CD4-positive, alpha-beta T cell (primary cell): ENCODE measurements at places on chromosomes 13 and 19. TPM values are rescaled to one million over a fixed set of nuclear protein-coding genes. Genes with fewer than 3 reads are reported as not detected.

DNA sequence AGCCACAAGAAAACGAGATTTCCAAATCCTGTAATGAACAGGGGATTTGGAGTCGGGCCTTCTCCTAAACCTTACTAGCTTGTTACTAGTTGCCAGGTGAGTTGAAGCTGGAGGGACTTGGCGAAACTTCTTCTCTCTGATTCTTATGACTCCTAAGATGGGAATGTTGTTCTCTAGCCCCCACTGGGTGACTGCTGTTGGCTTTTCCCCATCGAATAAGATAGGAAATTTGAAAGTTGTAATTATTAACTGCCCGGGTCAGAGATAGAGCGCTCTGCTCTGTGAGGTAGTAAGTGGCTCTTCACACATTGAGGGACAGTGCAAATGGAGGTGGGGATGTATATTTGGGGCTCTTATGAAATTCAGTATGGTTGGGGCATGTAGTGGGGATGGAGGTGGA lies 111.2 kb upstream of the MBNL2 start:
- H3K27me3 ChIP-seq, result peaks cover 9% of the 10 kb centered on the region
- H3K4me1 ChIP-seq, result peaks cover 14% of the 10 kb centered on the region
- H3K4me3 ChIP-seq, result no peak overlapping the region
- no peak for DNase-seq
- no peak overlapping the region for H3K27ac ChIP-seq
- no peaks in the 10 kb centered on the region for H3K36me3 ChIP-seq

DNA sequence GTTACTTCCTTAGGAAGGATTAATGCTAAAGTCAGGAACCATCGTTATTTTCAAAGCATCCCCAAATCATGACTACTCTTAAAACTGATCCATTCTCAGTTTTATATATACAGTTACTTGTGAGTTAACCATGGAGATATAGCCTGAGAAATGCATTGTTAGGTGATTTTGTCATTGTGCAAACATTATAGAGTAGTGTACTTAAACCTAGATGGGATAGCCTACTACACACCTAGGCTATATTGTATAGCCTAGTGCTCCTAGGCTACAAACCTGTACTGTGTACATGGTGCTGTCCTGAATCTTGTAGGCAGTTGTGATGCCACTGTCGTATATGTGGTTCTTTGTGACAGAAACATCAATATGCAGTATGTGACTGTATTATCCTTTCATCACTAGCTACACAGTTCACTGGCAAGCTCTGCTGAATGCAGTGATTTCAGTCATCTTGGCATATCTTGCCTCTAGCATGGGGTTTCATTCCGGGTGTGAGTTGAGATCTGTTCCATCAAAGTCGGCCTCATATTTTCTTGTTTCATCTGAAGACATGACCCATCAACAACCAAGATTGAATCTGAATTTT lies 45.3 kb downstream of the CDK8 start:
- H3K4me1 ChIP-seq, result peaks cover 3% of the 10 kb centered on the region
- DNase-seq, result no peak
- H3K27ac ChIP-seq, result no peak overlapping the region
- no peaks in the 10 kb centered on the region for H3K36me3 ChIP-seq
- no peak overlapping the region for H3K4me3 ChIP-seq

Gene ATP4B
- not detected for total RNA-seq

DNA sequence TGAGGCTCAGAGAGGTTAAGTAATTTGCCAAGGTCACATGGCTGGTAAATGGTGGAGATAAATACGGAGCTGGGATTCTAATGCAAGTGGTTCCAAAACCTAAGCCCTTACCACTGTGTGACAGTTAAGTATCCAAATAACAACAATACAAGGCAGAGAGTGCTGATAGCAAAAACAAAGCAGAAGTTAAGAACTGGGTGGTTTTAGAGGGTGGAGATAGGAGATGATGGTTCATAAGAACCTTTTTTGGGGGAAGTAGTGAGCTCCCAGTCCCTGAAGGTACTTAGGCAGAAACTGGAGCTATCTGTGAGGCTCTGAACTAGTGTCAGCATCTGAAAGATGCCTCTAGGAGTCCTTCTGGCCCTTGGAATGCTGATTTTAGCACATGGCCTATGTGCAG lies 56.2 kb upstream of the UBE2L5 start:
- no peaks in the 10 kb centered on the region for H3K27me3 ChIP-seq
- DNase-seq, result no peak
- H3K4me1 ChIP-seq, result peaks cover 49% of the 10 kb centered on the region
- H3K36me3 ChIP-seq, result peaks cover 76% of the 10 kb centered on the region
- no peak overlapping the region for H3K4me3 ChIP-seq
- H3K27ac ChIP-seq, result no peak overlapping the region

- H3K4me1 ChIP-seq, result peaks cover 63% of the 10 kb centered on the region
- H3K4me3 ChIP-seq, result peak overlapping the region; percentile 61
- no peaks in the 10 kb centered on the region for H3K36me3 ChIP-seq
Observed at GRCh38 chr19:19406878-19407632, 1.6 kb downstream of the GATAD2A start.

- DNase-seq, result peak; percentile 82
- no peaks in the 10 kb centered on the region for H3K36me3 ChIP-seq
- peak overlapping the region; percentile 61 for H3K4me3 ChIP-seq
- no peaks in the 10 kb centered on the region for H3K27me3 ChIP-seq
- peaks cover 34% of the 10 kb centered on the region for H3K4me1 ChIP-seq
Observed at GRCh38 chr19:17327654-17328516, 6.8 kb downstream of the ANO8 start.

DNA sequence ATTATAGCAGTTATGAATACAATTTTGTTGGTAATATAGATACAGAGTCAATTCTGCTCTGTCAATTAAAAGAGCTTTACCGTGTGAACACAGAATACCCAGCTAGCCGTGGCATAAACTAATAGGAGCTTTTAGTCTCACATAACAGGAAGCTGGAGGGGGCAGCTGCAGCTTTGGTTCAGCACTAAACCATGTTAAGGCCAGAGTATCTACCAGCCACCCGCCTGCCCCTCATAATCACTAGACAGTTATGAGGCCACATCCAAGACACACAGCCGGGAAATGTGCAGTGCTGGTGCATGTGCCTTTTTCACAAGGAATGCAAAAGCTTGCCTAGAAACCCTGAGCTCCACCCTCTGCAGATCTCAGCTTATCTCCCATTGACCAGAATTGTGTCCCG lies 62.3 kb downstream of the SGCG start:
- H3K27me3 ChIP-seq, result no peaks in the 10 kb centered on the region
- DNase-seq, result no peak
- no peaks in the 10 kb centered on the region for H3K36me3 ChIP-seq
- H3K27ac ChIP-seq, result no peak overlapping the region
